Fibroblast of skin of left quadriceps (primary cell): ENCODE measurements at places on chromosomes 5 and 9.

DNA sequence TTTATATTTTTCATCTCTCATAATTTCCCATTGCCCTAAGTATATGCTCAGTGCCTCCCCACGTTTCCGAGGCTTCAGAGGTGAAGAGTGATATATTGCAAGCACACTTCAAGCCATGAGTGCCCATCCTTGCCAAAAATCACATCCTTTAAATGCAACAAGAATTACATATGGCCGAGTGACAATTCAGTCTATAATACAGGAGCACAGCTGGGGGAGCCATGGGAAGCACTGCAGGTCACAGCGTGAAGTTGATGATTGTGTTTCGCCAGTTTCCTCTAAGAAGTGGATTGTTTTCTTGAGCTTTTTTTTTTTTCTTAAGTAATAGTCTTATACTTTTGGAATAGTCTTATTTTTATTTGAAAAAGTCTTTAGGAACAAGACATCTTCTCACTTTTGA, 61.1 kb downstream of the MTRR start:
- DNase-seq: no peak

DNA sequence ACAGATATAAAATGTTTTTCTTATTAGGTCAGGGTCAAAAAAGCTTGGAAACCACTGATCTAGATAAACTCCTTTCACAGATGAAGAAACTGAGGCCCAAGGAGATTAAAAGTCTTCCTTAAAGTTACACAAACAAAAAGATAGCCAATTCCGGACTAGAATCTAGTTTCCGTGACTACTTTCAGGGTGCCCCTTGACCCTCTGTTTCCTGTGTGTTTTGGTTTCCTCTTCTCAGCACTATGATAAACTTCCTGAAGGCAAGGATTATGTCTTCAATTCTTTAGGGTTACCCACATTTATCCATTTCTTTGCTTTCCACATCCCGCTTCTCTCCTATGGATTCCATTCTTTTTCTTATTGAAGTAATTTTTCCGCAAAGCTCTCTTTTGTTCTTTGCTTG, 83.1 kb downstream of the ADAMTS12 start:
- DNase-seq: no peak

DNA sequence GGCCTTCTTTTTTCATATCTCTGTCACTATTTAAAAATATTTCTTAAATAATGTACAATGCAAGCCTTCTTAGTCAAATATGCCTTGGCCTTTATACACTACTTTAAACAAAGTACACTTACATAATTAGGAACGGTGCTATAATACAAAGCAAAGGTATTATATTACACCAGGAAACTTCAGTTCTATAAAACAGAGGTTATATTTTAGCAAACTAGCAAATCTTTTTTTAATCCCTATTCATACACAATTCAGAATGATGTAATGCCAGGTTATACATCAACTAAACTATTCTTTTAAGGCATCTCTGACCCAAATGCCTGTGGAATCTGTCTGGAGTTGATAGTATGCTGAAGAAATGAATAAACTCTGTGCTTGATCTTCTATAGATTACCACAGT, 10.7 kb upstream of the LURAP1L start:
- no peak for DNase-seq

- DNase-seq: no peak
Measured at GRCh38 chr9:13443346-13444244, 164.1 kb upstream of the MPDZ start.

GRCh38 chr9:135240871-135241311, 153.4 kb downstream of the OLFM1 start:
- no peak for DNase-seq

- no peak for DNase-seq
Measured at GRCh38 chr9:95429096-95429495, 87.7 kb downstream of the PTCH1 start.

- no peak for DNase-seq
Measured at GRCh38 chr5:42991404-42992087, 48.6 kb downstream of the ANXA2R start.

- DNase-seq: no peak
Measured at GRCh38 chr5:93300945-93301344, 280.1 kb downstream of the NR2F1-AS1 start.

DNA sequence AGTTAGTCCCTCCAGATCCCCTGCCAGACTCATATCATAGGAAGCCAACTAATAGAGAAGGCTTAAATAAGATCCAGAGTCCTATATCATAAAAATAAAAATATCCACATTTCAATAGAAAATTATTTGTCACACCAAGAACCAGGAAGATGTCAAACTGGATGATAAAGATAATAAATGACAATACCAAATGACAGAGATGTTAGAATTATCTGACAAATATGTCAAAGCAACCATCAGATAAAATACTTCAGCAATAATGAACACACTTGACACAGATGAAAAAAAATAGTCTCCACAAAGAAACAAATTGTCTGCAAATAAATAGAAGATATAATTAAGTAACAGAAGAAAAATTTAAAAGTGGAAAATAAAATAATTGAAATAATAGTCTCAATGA, 300.7 kb upstream of the FTMT start:
- DNase-seq: no peak

DNA sequence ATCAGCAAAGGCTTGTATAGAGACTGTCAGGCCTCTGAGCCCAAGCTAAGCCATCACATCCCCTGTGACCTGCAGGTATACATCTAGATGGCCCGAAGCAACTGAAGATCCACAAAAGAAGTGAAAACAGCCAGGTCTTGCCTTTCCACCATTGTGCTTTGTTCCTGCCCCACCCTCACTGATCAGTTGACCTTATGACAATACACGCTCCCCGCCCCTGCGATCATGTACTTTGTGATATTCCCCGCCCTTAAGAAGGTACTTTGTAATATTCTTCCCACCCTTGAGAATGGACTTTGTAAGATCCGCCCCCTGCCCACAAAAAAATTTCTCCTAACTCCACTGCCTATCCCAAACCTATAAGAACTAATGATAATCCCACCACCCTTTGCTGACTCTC, 18.6 kb upstream of the NPM1 start:
- no peak for DNase-seq

- DNase-seq: no peak
Measured at GRCh38 chr5:20972419-20972925, 984.5 kb upstream of the CDH18 start.
